Mesendoderm (in vitro differentiated cells): ENCODE measurements at places on chromosomes 7 and 10.
A peak's percentile ranks its signal among the peaks of the same experiment; 100 is the strongest.

- DNase-seq, result no peak
Observed at GRCh38 chr10:11448190-11448544, 163.3 kb downstream of the USP6NL start.

- DNase-seq, result no peak
Observed at GRCh38 chr10:15821046-15821683, 39.1 kb downstream of the MINDY3 start.

GRCh38 chr10:112412696-112413095 lies 34.0 kb downstream of the ZDHHC6 start:
- no peak for DNase-seq

DNA sequence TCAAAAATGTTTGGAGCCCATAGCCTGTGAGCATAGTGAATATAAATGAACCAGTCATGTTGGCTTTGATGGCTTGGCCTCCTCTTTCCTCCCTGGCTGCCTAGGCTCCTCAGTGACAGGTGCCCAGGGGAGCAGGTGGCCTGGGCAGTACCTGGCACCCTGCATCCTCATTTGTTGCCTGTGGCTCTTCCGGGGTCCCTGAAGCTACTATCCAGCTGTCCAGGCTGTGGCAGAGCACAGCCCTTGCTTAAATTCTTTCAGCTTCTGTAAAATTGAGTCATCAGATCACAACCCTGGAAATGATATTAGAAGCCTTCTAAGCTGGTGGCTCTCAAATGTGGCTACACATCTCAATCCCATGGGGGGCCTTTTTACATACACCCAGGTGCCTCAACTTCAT lies 525.4 kb downstream of the GALNT17 start:
- no peak for DNase-seq

- no peak for DNase-seq
Observed at GRCh38 chr10:121669028-121669374, 70.8 kb upstream of the FGFR2 start.

GRCh38 chr7:76066716-76067503 lies 19.0 kb downstream of the MDH2 start:
- DNase-seq, result no peak

DNA sequence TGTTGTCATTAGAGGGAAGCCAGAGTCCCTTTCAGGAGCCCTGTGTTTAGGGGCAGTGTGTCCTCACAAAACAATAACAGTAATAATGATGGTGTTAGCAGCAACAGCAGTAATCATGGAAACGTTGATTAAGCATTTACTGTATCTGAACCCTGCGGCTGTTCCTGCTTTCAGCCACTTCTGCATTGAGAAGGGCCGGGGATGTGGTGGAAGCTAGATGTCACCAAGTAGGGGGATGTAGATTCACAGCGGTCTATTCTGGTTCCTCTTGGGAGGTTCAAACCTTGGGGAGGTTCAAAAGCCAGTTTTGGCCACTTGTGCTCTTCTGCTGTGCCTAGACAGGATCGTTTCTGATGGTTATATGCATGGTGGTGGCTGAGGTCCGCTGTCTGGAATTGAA lies 44.8 kb downstream of the PRPF18 start:
- DNase-seq, result no peak

- DNase-seq, result peak; percentile 35
Observed at GRCh38 chr10:88979153-88979562, 11.4 kb upstream of the FAS start.

DNA sequence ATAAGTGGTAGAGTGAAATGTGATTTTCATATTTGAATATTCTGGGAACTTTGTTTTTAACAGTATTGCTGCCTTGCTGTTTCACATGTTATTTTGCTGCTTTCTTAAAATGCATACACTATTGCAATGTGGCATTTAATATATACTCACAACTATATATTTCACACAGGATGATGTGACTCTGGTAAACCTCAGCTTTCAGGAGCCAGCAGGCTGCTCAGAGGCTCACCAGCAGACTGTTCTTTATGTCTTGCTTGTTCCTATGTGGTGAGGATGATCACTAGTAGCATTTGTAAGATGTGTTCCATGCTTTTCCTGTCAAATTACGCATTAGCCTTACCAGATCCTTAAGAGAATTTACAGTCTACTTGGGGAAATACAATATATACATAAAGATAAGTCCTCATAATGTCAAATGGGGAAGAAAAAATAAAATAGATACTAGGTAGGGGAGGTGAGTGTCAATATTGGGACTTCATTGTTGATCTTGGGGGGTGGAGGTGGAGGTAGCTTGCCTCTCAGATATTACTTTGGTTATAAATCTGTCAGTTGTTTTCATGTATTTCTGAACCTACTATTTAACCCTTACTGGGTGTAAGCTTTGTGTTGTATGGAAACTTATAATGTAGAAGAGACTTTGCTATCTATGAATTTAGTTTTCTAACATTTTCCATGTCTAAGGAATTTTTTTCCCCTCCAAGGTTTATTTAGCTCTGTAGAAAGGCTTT lies 8.4 kb downstream of the GNAI1 start:
- no peak for DNase-seq

DNA sequence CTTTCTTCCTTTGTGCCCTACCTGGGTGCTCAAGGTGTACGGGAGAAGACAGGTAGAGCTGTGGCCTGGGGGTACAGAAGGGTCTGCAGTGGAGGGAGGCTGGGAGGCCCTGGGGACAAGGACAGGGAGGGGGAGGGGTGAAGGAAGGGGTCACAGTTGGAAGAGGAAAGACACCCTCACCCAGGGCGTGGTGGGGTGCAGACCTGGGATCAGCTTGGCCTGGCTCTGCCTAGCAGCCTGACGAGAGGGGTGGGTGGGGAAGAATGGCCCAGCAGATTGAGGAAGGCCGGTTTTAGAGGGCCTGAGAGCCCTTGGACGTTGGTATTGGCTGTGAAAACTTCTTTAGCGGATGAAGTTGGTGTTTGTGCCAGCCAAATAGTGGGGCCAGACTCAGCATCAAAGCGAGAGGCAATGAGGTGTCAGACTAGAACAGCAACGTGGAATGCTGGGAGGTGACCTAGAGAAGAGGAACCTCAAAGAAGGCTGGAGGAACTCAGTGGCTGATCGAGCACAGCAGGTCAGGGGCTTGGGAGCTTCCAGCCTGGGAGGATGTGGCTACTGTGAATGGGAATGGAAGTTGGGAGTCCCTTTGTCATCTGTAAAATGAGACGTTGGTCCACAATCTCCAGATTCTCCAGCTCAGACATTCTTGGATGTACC lies 18.1 kb upstream of the TRIM8 start:
- peak; percentile 51 for DNase-seq

DNA sequence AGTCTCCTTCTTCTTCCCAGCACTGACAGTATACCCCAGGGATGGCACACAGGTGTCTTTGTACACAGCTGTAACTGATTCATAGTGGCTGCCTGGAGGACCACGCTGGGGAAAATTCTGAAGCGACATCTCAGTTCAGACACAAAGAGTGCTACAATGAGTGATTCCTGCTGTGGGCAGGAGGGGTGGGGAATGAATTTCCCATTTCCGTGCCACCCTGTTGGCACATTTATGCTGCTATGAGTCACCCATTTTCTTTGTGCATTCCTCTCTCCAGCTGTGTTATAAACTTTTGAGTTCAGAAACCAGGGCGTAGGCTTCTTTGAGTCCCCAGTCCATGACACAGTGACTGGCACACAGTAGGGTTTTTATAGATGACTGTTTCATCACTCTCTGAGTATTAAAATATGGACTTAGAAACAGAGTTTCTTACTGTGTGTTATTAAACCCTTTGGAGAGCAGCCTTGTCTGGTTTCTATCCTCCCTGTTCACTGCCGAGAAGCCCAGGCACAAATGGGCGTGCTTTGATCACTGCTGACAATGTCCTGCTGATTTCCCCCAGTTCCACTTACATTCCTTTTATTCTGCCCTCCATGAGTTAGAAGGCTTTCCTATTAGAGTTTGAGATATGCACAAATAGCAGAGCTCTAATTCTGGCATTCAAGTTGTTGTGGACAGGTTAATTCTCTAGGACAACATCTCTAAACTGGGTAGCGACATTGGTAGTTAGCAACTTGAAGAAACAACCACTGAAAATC lies 24.0 kb upstream of the NPS start:
- DNase-seq, result no peak

DNA sequence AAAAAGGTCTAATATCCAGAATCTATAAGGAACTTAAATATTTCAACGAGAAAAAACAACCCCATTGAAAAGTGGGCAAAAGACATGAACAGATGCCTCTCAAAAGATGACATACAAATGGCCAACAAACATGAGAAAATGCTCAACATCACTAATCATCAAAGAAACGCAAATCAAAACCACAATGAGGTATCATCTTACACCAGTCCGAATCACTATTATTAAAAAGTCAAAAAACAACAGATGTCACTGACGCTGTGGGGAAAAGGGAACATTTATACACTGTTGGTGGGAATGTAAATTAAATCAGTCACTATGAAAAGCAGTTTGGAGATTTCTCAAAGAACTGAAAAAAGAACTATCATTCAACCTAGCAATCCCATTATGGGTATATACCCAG lies 6.0 kb downstream of the VWDE start:
- no peak for DNase-seq
